HEK293T (cell line): ENCODE measurements at places on chromosomes 12 and 14.

DNA sequence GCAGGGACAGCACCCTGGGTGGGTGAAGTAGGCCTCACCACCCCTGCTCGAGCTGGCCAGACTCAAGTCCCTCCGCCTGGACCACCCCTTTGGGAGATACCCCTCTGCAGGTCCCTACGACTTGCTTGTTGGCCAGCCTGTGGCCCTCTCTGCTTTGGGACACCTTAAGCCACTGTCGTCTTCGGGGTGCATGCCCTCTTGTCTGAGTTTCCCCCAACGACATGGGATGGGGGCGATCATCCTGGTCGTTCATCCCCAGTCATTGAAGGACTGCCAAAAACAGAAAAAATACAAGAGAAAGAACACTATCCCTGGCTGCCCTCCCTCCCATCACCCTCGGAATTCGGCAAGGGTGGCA lies 151.1 kb downstream of the DPF3 start:
- DNase-seq, result no peak

DNA sequence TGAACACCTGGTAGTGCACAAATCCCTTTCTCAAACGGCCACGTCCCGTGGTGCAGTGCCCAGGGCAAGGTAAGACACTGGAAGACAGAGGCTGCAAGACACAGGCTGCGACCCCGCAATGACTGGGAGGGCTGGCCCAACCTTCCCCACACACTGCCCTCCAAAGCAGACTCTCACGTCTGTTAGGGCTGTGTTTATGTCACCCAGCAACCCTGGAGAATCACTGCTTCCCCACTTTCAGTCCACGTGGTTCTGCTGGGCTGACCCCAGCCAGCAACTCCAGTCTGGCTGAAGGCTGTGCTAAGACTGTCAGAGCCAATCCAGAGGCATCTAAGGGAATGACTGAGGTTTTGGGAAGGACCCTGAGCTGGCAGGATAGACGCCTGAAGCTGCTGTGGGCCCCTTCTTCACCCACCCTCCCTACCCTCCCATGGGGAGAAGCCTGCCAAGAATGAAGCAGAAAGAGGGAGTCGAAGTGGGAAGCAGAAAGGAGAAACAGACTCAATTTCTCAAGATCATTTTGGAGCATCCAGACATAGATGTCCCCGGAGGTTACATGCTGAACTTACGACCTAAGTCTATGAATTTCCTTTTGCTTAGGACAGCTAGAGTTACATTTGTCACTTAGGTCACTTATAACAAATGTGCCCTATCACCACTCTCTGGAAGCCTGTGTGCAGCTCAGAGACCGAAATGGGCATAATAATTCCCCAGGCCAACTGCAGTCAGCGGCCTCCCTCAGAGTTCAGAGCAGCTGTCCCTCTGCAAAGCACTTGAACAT lies 11.7 kb downstream of the KDM2B start:
- no peak for DNase-seq

- DNase-seq, result no peak
Observed at GRCh38 chr12:54041097-54041690, 8.3 kb downstream of the HOXC5 start.

GRCh38 chr12:103986829-103987228 lies 21.2 kb downstream of the TDG start:
- no peak for DNase-seq

DNA sequence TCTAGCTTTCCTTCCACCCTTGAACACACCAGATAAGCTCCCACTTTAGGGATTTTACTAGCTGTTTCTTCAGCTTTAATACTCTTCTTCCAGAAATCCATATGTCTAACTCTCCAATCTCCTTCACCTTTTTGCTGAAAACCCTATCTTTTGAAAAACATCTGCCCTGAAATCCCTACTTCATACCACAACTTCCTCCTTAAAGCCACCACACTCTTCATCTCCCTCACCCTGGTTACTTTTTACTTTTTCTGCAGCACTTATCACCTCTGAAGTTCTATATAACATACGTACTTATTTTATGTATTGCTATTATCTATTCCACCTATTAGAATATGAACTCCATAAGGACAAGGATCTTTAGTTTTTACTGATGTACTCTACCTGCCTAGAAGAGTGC lies 28.6 kb upstream of the PTPRQ start:
- DNase-seq, result no peak

DNA sequence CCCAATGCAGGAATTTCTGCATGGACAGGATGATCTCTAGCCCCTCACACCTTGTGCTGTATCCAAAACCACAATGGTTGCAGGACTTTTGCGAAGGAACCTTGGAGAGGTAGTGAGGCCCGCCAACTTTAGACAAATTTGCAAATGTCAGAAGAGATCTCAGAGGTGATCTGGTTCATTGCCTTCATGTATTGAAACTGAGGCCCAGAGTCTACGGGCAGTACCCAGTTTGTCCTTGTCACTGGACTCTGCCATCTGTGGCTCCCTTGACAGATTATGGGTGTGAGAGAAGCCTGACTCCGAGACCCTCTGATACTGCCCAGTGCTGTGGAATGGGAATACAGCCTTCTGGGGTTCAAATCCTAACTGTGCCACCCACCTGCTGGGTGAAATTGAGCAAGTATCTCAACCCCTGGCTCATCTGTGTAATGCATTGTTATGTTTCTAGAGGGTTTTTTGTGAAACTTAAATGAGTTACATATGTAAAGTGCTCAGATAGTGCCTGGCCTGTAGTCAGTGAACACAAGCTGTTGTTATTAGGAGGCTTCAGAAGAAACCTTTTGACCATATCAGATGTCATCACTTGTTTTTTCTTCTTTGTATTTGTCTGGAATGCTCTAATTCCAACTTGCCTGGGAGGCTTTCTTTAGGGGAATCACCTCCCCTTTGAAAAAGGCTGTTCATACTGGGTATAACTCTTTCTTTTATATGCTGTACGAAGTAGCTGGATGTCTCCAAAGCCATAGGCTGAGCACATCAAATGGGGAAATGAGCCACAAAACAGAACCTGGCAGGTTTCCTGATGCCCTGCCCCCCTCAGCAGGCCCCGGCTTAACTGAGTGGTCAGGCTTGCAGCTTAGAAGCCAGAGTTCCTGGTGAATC lies 71.4 kb upstream of the SRSF5 start:
- no peak for DNase-seq

GRCh38 chr12:115412831-115413230 lies 728.9 kb upstream of the TBX3 start:
- no peak for DNase-seq

- DNase-seq, result no peak
Observed at GRCh38 chr12:56143217-56143616, 9.2 kb upstream of the MYL6B start.

GRCh38 chr14:33846100-33846824 lies 104.6 kb downstream of the EGLN3 start:
- no peak for DNase-seq

- no peak for DNase-seq
Observed at GRCh38 chr12:130920119-130920703, 33.5 kb upstream of the ADGRD1 start.

DNA sequence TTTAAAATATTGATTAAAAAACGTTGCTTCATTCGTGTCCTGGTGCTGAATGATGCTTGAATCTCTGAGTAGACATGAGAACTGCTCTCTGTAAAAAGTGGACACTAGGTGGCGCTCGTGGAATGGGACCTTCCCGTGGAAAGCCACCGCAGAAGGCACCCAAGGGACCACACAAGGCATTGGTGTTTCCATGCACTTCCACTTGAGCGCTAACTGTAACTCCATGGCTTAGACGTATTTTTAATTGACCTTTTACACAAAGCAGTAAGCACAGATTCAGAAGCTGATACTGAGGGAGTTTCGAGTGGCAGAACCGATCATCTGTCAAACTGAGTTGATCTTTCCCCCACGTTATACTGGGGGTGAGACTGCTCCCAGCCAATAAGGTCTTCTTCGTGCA lies 135.3 kb downstream of the PRKCH start:
- DNase-seq, result peak; percentile 79

- DNase-seq, result no peak
Observed at GRCh38 chr12:120481022-120481767, 11.6 kb upstream of the SRSF9 start.

DNA sequence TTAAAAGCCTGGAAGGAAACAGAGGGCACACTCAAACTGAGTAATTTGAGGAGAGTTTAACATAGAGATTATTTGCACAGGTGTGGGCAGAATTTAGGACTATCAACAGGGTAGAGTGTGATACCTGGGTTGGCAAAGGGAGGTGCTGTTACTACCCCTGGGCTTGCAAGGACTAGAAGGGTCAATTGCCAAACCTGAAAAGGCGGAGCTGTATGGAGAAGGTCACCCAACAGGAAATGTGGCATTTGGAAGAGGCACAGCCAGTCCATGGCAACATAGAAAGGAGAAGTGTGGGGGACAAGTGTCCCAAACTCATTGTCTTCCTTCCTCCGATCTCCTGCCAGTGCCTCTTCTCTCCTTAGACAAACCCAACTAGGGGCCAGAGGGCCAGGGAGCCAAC lies 21.6 kb upstream of the MED13L start:
- no peak for DNase-seq

- DNase-seq, result peak; percentile 7
Observed at GRCh38 chr12:86727160-86727559, 471.0 kb upstream of the MGAT4C start.

GRCh38 chr12:54765652-54766051 lies 88.7 kb upstream of the MUCL1 start:
- DNase-seq, result no peak

DNA sequence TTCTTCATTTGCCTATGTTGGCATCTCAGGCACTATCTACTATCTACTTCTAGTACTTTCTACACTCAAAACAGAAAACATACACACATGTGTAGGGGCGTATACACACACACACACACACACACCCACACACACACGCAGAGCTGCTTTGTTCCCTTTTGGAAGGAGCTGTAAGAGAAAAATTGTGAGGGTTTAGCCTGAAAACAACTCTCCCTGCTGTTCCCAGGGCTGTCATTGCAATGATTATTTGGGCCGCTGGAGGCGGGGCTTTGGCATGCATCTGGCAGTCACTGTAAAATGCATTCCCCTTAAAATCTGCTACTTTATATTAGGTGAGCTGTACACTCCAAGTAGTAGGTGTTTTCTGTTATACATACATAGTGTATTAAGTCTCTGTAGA lies 29.1 kb upstream of the SLC38A2 start:
- peak; percentile 23 for DNase-seq

- DNase-seq, result no peak
Observed at GRCh38 chr14:94560751-94561655, at the start of gene SERPINA4. Gene SERPINA4, plus strand, starts transcription at chr14:94561442. Its CDS starts 2,041 bp downstream, at chr14:94563483.

DNA sequence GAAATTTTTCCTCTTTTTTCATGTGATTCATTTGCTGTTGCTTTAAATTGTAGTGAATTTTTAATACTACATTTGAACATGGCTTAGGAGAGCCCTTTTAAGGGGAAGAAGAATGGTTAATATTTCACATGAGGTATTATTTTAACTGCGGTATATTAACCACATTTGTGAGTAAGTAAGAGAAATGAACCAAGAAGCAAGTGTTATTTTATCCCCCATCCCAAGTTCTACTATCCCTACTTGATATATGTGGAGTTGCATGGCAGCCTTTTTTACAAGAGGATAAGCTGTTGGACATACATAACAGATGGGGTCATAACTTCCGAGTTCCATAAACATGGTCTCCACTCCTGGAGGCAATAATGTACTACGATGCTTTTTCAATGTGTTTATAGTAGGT lies 623.3 kb downstream of the LRFN5 start:
- DNase-seq, result no peak

DNA sequence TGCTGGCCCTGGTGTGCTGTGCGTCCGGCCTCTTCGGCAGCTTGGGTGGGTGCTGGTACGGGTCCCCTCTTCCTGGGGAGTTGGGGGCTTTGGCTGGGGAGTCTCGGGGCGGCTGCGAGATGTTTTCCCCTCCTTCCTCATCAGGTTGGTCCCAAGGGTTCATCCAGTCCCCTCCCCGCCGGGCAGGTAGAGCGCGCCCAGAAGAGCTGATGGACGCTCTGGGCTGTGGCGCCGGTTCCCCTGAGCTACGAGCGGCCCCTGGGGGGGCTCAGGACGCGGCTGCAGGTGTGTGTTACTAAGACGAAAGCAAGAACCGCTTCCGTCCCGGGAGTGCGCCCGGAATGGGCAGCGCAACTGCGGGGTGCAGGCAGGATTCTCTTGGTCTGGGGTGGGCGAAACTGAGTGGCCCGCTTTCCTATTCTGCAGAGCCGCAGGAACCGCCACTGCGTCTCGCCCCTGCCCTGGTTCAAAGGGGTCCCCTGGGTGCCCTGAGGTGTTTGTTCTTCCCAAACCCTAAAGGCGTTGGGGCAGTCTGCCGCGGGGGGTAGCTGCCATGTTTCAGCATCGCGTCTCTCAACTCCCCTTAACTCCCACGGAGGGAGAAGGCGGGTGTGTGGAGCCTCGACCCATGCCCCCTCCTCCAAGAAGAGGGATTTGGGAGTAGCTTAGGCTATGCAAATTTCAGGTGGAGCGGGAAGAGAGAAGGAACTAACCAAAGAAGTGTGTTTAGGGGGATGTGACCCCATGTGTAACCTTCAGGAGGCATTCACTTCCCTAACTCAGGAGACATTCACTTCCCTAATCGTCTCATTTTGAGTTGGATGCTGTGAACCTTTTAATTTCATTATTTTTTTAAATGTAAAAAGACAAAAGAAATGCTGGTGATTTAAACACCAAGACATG lies 1.2 kb downstream of the SLC24A4 start:
- no peak for DNase-seq

GRCh38 chr12:4256043-4256826 lies 17.3 kb upstream of the CCND2 start:
- no peak for DNase-seq

DNA sequence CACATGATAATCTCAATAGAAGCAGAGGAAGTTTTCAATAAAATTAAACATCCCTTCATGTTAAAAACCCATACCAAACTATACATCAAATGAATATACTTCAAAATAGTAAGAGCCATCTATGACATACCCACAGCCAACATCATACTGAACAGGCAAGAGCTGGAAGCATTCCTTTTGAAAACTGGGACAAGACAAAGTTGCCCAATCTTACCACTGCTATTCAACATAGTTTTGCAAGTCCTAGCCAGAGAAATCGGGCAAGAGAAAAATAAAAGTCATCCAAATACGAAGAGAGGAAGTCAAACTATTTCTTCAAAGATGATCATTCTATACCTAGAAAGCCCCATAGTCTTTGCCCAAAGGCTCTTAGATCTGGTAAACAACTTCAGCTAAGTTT lies 454.7 kb upstream of the PRICKLE1 start:
- DNase-seq, result no peak

- peak; percentile 97 for DNase-seq
Observed at GRCh38 chr14:77616454-77617229, at the start of gene SPTLC2. Gene SPTLC2, minus strand, starts transcription at chr14:77616637. Its CDS starts 58 bp downstream, at chr14:77616579.

DNA sequence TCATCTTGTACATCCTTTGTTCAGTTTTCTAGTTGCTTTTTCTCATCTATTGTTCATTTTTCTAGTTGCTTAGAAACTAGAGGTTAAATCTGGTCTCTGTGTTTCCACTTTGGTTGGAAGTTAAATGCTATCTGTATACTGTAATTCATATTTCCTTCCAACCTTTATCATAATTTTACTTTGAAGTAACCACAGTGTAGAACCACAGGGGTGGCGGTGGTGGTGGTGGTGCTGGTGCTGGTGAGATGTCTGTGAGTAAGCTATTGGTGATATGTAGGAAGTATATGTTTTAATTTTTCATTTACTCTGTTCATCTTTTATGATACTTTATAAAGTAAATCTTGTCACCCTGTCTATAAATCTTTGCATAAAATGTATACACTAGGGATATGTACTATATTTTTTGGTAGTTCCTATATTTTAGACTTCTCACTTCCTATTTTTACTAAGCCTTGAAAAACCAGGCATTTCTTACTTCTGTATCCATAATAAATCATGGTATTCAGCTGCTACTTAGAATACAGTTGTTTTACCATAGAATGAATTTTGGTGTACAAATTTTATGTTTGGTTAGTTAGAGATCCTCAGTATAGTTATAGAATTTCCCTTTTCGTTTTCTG lies 31.9 kb downstream of the CCDC91 start:
- no peak for DNase-seq

GRCh38 chr14:24954037-24954699 lies 95.8 kb downstream of the STXBP6 start:
- no peak for DNase-seq
